ENCODE measurements at places on chromosomes 16 and 17. TPM values are rescaled to one million over a fixed set of nuclear protein-coding genes. Genes with fewer than 3 reads are reported as not detected.

DNA sequence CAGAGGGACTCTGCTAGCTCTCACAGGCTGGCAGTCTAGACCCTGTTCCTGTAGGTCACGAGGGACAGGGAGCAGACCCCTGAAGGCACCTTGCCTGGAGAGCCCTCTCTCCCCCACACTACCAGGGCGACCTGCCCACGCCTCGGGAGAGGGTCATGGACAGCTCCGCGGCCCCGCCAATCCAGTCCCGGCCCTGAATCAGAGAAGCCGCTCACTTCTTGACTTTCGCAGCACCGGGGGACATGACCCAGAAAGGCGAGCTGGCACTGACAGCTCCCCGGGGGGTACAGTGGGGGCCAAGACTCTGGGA lies 5.1 kb downstream of the KIFC3 start:
- no peak for DNase-seq

GRCh38 chr17:958712-959451 lies 20.7 kb downstream of the NXN start:
- no peak for DNase-seq

- no peak for DNase-seq
Measured at GRCh38 chr16:87828071-87828906, 41.0 kb downstream of the SLC7A5 start.

Gene HOXB5
- total RNA-seq: 30.1 TPM

DNA sequence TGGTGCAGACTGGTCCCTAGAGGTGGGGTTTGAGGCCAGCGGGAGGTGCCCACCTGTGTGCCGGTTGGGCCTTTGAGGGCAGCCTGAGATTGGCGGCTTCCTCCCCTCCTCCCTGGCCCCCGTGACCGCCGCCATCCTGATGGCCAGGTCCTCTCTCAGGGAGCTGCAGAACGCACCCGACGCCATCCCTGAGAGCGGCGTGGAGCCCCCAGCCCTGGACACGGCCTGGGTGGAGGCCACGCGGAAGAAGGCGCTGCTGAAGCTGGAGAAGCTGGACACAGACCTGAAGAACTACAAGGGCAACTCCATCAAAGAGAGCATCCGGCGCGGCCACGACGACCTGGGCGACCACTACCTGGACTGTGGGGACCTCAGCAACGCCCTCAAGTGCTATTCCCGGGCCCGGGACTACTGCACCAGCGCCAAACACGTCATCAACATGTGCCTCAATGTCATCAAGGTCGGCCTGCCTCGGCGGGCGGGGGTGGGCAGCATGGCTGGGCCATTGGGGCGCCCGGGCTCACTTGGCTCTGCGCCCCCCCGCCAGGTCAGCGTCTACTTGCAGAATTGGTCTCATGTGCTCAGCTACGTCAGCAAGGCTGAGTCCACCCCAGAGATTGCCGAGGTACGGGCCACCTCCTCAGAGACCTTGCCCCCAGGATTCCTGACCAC lies 2.8 kb downstream of the GPS1 start:
- no peak for DNase-seq

Gene CFAP97D1
- total RNA-seq: not detected

Data from ureter (tissue), 1 donor.